Activated CD4-positive, alpha-beta T cell treated with anti-CD3 and anti-CD28 coated beads, Interleukin-2, amount 50 U/mL, for 4 hours (primary cell): ENCODE measurements at places on chromosomes 13 and 19.

- DNase-seq, result no peak
Measured at GRCh38 chr13:20460761-20461160, 64.9 kb downstream of the CRYL1 start.

DNA sequence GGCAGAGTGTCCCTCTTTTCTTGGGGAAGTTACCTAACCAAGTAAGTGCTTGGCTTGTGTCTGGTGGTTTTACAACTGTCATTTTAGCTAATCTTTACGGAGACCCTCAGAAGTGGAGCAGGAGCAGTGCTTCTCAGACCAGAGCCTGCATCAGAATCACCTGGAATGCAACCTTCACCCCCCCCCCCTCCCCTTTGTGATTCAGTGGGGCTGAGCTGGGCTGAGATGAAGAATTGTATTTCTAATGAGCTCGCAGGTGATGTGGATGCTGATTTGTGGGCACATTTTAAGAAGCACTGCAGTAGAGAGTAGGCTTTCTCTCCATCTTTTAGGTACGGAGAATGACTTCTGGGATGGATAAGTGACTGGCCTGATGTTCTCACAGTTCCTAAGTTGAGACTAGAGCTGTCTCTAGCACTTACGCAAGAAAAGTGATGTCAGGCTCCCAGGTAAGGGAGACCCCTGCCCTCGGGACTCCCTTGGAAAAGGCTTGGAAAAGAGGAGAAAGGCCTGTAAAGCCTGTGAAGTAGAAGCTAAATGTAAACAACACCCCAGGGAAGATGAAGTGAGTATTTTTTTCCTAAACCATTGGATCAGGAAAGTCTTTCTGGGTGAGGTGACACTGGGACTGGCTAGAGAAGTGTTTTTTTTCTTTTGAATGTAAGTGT is 23.3 kb upstream of the RNF113B start:
- DNase-seq, result no peak

GRCh38 chr13:41222259-41222852 is 28.0 kb upstream of the KBTBD7 start:
- peak; percentile 40 for DNase-seq

DNA sequence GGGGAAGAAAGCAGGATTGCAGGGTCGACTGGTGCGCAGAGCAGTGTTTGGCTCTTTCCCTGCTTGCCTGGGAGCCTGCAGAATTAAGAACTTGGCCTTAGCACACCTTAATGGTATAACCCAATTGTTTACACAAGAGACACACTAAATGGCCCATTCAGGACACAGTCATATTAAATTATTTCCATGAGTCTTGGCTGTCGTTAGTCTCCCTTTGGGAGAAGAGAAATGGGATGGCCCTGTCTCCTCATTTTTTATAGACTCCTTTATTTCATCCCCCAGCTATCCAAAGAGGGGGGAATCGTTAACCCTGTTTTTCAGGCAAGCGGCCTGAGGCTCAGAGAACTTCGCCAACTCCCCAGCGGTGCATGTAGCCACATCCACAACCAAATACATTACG is 282.5 kb downstream of the SUCLA2 start:
- no peak for DNase-seq

- DNase-seq, result no peak
Measured at GRCh38 chr13:25371158-25371874, 458 bp upstream of the ATP8A2 start.

- no peak for DNase-seq
Measured at GRCh38 chr13:22828081-22828480, 352.7 kb upstream of the SGCG start.

DNA sequence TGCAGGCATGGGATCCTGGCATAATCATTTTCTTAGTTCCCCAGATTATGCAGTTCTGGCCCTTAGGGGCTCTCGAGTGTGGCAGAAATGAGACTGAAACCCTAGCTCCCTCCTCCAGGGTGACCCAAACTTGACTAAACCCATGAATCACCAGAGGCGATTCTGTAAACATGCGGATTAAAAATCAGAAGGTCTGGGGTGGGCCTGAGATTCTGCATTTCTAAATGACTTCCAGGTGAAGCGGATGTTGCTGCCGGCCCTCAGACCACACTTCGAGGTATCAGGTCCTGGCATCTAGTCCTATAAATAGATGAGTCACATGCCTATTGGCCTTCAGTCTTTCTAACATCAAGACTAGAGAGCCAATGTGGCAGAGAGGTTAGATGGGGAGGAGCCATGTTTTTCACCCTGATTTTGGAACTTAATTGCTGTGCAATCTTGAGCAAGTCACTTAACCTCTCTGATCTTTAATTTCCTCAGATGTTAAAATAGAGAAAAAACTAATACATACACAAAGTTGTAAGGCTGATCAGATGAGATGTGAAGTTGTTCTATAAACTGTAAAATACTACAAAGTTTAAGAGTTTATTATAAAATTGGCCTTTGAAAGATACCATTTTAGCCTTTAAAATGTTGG is 431.2 kb downstream of the FOXO1 start:
- no peak for DNase-seq

DNA sequence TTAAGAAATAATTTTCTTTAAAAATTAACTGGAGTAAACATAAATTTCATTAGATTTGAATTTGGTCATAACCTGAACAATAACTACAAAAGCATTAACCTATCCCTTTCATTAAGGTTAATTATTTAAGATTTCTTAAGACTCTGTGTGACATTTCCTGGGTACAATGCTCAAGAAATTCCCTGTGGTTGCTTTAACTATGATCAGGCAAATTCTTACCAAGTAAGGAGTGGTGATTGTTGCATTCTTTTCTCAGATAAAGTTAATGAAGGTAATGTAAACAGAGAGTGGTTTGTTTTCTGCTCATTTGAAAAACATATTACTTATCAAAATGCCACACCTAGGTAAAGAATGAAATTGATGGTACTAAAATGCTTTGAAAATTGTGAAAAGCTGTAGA is 114.8 kb upstream of the MIR17HG start:
- DNase-seq, result no peak

DNA sequence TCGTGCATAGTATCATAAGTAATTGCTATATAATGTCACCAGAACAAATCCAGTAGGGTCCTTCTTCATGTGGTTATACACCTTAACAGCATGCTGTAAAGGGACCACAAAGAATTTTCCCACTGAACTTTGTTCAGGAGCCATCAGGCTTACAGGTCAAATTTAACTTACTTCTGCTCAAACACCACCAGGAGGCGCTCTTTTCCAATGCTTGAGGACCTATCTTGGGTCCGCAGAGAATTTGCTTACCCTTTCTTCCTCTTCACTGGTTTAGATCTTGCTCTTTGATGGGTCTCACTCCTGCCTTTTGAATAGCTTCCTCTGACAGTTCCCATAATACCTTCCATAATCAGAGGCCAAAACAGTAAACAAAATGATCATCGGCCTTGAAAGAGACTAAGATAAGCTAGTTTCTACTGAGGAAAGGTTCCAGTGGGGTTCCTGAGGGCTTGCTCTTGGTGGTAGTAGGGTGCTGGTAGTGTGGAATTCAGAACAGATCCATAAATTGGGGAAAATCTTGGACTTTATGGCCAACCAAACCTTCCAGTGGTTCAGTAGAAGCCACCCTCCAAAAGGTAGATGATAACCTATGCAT is 37.4 kb downstream of the SCGB2B2 start:
- DNase-seq, result peak; percentile 42

DNA sequence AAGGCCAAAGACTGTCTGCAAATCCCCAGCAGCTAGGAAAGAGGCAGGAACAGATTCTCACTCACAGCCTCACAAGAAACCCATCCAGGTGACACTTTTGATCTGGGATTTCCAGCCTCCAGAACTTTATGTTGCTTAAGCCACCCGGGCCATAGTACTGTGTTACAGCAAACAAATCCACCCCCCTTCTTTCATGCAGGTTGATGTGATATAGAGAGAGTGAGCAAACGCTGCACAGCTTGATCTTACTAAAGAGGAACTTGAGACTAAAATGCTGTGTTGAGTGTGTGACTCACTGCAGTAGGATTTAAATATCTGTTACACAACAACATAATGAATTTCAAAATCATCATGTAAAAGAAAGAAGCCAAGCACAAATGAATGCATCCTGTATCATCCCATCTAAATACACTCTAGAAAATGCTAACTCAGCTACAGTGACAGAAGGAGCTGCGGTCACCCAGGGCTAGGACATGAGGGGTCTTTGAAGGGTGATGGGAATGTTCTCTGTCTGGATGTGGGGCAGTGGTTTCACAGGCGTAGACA is 32.2 kb downstream of the RCBTB2 start:
- DNase-seq, result no peak

DNA sequence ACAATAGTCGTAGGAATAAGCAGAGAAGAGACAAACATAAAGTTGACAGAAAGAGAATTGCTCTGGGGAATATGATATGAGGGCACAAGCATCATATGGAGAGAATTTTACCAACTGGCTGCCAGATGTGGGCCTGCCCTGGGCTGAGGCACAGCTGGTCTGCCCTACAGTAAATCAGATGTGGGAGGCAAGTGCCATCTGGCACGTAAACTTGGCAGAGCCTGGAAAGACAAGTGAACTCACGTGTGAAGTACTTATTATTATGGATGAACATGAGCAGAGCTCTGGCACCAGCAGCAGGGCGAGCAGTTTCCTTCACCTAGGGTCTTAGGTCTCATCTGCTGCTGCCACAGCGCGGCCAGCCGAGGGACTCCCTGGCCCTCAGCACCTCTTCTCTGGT is 20.6 kb downstream of the PCDH8 start:
- no peak for DNase-seq

GRCh38 chr13:76860706-76861105 is 25.5 kb downstream of the KCTD12 start:
- no peak for DNase-seq

- no peak for DNase-seq
Measured at GRCh38 chr19:15126131-15126910, 19.1 kb downstream of the SYDE1 start.

- no peak for DNase-seq
Measured at GRCh38 chr13:43792076-43792881, 5.5 kb upstream of the ENOX1 start.

GRCh38 chr13:73767747-73768315 is 366.4 kb downstream of the KLF12 start:
- peak; percentile 24 for DNase-seq

DNA sequence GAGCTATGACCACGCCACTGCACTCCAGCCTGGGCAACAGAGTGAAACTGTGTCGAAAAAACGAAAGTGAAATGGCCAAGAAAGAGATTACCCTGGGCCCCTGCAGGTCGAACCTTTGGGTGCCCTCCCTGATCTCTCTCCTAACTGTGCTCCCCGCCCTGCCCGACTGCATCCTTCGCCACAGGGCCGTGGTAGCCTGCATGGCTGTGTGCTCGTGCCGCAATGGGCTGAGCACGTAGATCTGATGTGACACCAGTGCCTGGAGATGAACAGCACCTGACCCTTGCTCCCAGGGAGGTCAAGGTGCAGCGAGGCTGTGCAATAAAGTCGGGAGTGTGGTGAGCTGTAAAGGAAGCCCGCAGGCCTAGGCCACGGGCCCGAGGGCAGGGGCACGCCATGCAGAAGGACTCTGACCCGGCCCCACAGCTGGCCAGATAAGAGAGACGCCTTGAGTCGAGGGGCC is 60.2 kb downstream of the PEX11G start:
- no peak for DNase-seq

DNA sequence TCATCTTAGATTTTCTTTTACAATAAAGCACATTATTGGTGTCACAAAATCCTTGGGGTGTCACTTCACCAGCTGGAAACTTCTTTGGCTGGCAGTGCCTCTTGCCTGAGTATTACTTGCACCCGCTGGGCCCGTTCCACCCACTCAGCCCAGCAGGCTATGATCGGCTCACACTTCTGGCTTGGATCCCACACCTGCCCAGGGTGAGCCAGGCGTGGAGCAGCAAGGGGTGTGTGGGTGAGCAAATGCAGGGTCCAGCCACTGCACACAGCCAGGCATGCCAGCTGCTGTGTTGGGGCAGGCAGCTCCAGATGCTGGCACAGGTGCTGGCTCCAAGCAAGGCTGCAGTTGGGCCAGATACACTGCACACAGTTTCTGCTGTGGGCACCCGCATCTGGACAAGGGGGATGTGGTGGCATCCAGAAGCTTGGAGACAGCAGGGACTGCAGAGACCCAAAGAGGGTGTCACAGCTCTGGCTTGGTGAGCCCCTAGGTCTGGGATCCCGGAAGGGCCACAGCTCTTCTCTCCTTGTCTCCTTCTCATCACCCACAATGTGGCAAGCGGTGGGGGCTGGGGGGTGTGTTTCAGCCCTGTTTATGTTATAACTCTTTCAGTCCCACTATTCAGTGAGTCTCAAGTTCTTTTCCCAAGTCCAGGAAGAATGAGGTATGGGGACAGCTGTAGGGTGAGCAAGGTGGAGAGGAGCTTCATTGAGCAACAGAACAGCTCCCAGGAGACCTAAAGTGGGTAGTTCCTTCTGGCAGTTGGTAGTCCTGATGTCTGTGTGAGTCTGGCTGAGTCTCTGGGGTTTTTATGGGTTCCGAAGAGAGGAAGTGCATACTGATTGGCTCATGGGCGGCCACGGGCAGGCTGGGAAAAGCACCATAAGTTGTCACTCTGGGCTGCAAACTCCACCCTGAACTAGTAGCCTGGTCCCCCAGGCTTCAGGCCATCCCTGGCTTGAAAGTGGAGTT is 25.3 kb upstream of the TBC1D4 start:
- DNase-seq, result no peak

- DNase-seq, result no peak
Measured at GRCh38 chr13:52847682-52848432, 583 bp downstream of the PCDH8 start.

DNA sequence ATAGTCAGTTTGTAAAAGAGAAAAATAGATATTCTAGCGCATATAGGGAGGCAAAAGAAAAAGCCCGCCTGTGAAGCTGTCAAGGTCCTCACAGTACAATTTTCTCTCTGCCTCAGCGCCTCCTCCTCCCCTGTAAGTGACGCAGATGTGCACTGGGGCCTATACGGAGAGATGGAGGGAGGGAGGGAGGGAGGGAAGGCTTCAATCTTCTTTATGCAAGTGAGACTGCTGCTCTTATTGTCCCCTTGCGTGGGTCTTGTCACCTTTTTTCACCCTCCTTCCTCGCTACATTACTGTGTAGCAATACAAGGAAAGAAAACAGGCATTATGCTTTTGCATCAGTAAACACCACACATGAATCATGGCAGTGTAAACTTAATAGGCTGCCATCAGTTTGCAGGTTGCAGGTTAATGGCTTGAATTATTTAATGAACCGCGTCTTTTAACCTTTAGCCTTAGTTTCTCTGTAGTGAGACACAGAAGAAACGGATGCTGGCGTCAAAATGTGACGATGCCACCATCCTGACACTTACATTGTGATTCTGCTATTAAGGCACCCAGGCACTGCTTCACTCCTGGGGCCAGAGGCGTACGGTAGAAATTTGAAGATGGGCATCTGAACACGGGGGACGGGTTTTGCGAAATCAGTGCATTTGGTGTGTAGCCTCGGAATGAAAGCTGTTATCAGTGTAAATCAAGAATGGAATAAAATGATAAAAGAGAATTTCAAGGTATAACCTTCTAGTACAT is at the start of gene KLHL1:
KLHL1 (minus strand) TSS at position 97 of the 750 bp plus-strand sequence. CDS start 753 bp downstream, outside the sequence.
- DNase-seq, result no peak

- no peak for DNase-seq
Measured at GRCh38 chr13:33110713-33111413, 94.6 kb downstream of the KL start.

DNA sequence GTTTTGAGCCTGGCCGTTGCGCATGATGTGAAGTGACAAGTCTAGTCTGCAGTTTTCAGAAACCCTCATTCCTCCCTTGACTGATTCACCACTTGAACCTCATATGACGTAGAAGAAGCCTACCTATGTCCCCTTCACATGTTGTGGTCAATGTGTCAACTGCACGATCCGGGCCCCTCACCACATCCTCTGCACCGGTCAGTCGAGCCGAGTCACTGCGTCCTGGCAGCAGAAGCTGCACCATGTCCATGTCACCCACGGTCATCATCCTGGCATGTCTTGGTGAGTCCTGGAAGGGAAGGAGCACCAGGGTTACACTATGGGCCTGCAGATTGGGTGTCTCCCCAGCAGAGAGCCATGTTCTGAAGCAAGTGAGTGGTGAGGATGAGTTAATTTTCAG is at the start of gene KIR2DL4:
KIR2DL4 (plus strand) TSS at position 201 of the 400 bp plus-strand sequence; CDS start at position 243, 42 bp downstream.
- DNase-seq, result no peak
